Activated T-cell treated with anti-CD3 and anti-CD28 coated beads, Interleukin-2, amount 50 U/mL, for 1 hour (primary cell): ENCODE measurements at places on chromosomes 16 and 17.

DNA sequence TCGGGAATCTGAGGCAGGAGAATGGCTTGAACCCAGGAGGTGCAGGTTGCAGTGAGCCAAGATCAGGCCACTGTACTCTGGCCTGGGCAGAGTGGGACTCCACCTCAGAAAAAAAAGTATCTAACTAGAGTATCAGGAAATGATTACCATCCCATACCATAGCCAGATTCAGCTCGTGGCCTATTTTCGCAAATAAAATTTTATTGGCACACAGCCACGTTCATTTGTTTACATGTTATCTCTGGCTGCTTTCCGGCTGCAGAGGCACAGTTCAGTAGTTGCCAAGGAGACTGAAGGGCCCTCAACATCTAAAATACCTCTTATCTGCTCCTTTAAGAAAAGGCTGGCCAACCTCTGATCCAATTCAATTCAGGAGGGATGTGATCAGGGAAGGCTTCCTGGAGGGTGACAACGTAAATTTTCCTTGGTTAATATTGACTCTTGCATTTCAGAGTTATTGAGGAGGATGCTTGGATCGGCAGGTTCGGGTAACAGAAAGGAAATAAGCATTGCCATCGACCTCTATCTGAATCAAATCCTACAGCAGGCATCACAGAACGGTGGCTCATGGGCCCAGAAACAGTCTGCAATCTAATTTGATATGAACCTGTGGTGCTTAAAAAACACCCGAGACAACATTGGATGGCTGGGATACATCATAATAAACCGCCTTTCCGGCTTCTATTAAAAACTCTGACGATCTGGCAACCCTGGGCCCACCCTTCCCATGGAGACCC, 73.8 kb downstream of the XYLT1 start:
- DNase-seq, result no peak

- no peak for DNase-seq
Observed at GRCh38 chr17:32307658-32308057, 34.3 kb downstream of the C17orf75 start.

DNA sequence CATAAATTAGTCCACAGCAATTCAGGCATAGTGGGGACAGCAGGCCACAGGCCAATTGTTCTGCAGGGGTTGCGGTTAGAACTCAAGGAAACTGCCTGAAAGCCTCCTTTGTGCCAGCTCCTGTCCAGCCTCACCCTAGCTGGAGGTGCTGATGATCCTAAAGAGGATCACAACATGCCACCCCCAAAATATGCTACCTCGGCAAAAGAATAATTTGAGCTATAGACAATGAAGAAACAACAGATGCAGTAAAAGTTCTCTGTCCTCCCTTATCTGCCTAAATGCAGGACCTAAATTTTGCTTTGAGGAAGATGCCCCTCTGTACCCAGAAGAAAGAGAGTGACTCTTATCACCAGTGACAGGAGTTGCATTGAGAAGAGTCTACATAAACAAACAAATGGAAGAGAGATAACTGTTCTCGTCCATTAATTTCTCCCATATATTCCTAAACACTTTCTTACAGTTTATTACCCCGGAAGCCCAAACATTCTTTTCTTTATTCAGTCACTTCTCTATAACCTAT, 14.7 kb downstream of the ALOX15 start:
- DNase-seq, result no peak

- DNase-seq, result no peak
Observed at GRCh38 chr17:32525122-32525521, 38.3 kb downstream of the CDK5R1 start.

DNA sequence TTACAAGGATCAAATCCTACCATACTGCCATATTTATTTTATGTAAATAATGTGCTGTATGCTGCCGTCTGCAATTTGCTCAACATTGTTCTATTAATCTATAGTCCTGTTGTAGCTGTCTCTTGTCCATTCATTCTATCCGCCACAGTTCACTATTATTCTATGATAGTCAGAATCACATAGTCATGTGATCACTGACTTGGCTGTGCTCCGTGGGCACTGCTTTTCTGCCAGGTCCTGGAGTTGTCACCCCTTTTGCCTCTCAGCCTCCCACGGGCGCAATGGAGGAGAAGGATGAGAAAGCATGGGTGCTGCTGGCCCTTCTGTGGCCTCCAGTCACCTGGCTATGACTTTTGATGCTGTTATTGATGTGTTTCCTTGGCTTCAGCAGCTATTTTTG, 37.3 kb upstream of the ANKFY1 start:
- no peak for DNase-seq
